ENCODE measurements at places on chromosomes 13 and 19.

- DNase-seq = peak; percentile 81
Observed at GRCh38 chr19:54209811-54210494, 9.3 kb downstream of the RPS9 start.

DNA sequence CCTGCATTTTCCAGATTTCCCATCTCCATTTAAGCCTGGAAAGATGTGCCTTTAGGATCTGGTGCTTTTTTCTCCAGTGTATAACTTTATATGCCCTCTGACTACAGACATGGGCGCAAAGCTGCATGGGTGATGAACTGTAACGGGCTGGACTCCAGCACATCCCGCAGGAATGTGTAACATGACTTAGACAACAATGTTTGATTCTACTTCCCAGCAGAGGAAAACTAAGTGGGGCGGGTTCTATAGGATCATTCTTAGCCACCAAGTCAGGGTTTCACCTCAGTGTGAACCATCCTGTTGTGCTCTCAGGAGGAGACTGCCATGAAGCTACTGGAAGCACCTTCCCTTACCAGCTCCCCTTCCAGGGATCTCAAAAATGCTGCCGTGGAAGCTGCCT, 93.2 kb upstream of the SERP2 start:
- no peak for DNase-seq

DNA sequence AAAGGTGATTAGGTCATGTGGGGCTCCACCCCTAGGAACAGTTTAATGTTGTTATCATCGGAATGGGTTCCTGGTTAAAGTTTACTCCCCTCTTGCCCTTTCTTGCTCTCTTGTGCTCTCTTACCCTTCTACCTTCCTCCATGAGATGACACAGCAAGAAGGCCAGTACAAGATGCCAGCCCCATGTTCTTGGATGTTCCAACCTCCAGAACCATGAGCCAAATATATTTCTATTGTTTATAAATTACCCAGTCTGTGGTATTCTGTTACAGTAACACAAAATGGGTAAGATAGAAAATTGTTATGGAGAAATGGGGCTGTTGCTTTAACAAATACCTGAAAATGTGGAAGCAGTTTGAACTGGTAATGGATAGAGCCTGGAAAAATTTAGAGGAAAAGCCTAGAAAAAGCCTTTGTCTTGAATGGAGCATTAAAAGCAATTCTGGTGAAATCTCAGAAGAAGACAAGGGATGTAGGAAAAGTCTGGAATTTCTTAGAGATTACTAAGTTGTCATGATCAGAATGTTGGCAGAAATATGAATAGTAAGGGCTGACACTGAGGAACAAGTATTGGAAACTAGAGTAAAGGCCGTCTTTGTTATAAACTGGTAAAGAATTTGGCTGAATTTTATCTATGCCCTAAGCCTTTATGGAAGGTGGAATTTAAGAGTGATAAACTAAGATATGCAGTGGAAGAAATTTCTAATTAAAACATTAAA, 53.5 kb upstream of the TSC22D1 start:
- DNase-seq = no peak

DNA sequence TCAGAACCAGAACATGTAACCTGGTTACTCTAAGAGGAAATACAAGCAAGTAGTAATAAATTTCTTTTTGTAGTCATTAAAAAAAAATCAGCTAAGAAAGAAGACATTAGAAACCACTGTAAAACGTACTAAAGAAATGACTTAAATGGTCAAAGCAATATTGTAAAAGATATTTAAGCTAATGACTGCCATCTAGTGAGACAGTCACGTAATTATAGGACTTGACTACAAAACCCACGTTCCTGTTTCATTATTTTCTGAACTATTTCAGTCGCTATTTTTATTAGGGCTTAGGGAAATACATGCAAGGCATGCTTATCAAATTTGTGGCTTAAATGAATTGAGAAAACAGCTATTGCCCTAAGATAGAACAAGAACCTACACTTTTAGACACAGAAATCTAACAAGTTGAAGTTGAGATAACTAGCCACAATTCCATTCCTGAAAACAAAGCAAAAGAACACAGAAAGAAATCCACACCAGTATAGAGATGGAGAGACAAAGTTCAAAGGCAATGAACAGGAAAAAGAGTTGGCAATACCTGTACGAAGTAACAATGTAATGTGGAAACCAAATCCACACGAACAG, 17.9 kb downstream of the ALG5 start:
- peak; percentile 16 for DNase-seq

GRCh38 chr13:98835156-98835555, 82.7 kb upstream of the SLC15A1 start:
- DNase-seq = no peak

GRCh38 chr19:29737461-29738000, 22.5 kb upstream of the C19orf12 start:
- DNase-seq = no peak

DNA sequence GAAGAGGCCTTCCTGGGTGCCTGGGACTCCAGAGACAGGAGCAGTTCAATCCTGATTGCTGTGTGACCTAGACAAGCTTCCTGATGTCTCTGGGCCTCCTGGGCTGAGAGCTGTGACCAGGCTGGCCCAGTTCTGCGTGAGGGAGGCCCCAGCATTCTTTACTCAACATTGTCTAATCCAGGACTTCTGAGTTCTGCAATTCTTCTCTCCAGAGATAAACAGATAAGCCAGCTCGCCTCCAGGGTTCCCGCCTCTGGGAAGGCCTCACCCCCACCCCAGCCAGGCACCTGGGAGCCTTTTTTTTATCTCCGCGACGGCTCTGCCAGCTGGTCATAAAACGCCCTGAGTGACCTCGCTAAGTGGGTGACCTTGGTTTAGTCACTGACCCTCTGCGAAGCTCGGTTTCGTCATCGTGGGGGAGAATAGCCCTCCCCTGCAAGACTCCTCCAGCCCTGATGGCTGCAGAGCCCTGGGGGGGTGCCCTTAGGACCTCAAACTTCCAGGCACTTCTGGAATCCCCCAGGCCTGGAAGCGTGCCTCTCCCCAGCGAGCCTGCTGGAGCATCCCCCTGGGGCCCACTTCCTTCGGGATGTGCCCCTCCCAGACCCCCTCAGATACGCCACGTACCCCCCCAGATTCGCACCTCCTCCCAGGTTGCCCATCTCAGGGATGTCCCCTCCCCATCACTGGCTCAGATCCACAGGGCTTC, 1.9 kb downstream of the SULT2B1 start:
- DNase-seq = no peak

DNA sequence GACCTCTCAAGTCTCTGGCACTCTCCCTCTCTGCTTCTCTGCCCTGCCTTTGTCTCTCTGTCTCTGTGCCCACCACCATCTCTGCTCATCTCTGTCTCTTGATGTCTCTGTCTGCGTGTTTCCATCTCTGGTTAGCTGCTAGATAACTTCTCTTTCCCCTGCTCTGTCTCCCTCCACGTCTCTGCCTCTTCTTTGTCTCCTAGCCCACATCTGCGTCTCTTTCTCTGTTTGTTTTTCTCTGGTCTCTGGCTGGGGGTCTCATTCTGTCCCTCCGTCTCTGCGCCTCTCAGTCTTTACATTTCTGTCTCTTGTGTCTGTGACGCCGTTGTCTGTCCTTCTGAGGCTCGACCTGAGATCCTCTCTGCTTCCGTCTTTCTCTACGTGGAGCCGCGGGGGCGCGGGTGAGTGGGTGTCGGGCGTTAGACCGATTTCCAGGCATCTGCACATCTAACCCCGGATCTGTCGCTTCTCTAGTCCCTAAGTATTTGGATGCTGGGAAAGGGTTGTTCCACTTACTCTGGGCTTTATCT, 386 bp downstream of the GIPR start:
- DNase-seq = no peak

GRCh38 chr13:41452462-41452861, 4.9 kb upstream of the RGCC start:
- DNase-seq = no peak

- no peak for DNase-seq
Observed at GRCh38 chr13:21014502-21015170, 46.8 kb downstream of the LATS2 start.

DNA sequence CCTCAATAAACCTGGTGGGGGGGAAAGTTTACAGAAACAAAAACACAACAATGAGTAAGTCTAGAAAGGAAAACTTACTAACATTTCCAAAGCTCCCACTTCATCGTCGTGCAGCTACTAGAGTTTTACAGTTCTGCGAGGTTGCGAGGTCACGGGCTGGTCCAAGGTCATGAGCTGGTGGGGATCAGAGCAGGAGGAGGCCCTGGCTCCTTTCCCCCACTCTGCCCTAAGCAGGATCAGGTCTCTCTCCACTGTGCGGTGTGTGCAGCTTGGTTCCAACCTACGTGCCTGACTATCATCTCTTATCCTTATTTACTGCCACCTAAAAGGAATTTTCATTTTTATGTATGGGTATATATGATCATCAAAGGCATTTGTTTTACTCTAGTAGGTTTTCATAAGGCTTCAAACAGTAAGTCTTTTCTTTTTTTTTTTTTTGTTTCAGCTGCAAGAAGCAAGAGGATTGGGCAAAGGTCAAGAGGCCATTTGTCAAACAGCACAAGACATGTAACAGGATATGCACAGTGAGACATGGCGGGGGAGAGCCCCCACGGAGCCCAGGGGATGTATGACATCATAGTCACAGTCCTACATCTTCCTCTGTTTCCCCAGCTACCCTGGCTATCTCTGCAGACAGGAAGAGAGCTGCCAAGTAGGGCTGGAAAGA, 76.6 kb upstream of the POMP start:
- no peak for DNase-seq

GRCh38 chr19:45423033-45423588, 606 bp downstream of the ERCC1 start:
- no peak for DNase-seq

DNA sequence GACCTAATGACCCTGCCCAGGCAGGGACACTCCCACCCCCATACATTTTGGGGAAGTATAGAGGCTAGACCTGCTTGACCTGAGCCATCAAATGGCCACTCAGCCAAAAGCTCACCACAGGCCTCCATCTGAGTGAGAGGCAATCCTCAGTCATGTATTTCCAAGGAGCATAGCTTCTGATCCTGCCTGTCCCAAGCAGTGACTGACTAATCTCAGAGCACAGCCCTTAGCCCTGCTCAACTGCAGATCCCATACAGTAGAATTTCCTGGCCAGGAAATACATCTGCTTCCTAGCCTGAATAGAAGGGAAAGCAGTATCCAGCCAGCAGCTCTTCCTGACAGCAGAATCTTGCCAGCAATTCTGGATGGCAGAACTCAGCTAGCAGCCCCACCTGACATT, 880.6 kb upstream of the GPC6 start:
- no peak for DNase-seq

- DNase-seq = no peak
Observed at GRCh38 chr13:48369988-48370387, 42.9 kb downstream of the LPAR6 start.

DNA sequence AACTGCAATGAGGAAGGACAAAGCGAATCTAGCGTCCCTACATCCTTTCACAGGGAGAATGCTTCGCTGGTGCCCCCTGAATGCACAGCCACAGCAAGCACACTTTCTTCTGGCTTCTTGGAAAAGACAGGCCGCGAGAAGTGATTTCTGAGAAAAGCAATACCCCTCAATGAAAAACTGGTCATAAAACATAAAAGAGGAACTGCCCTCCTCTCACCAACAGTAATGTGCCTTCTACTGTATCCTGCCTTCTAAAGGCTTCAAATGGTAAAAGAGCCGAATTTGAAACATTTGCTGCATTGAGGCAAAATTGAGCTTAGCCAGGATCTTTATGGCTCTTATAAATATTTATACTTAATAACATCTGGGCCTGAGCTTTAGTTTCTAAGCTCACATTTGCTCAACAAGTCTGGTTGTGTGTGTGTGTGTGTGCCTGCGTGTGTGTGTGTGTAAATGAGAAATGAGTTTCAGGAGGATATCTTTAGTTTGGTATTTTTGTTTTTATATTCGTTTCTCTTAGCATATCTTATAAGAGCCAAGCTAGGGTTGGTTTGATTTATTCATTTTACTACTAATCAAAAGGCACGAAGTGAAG, 246.1 kb upstream of the MAB21L1 start:
- DNase-seq = no peak

- DNase-seq = no peak
Observed at GRCh38 chr13:108494991-108495645, 134.3 kb upstream of the MYO16 start.

GRCh38 chr19:22140356-22140755, 56.4 kb downstream of the ZNF676 start:
- no peak for DNase-seq

GRCh38 chr13:32059511-32059984, 28.0 kb downstream of the FRY start:
- DNase-seq = no peak

- DNase-seq = no peak
Observed at GRCh38 chr19:4970558-4971423, 1.9 kb downstream of the KDM4B start.

- DNase-seq = no peak
Observed at GRCh38 chr13:94234738-94235137, 244.7 kb downstream of the DCT start.

DNA sequence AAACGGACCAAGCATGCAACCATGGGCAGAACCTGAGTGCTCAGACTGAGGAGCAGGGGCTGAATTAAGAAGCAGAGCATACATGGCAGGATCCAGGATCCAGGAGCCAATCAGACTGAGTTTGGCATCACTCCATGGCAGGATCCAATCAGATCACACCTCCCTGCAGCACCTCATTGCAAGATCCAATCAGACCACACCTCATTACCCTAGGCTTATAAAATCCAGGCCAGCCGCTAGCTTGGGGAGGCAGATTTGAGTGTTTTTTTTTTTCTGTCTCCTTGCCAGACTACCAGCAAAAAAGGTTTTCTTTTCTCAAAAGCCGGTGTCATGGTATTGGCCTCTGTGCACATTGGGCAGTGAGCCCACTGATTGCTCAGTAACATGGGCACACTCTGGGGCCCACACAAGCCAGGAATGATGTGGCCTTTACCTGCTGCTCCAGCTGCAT, 127.9 kb upstream of the GJB6 start:
- DNase-seq = no peak

- DNase-seq = no peak
Observed at GRCh38 chr13:33677215-33677614, 140.7 kb upstream of the RFC3 start.

DNA sequence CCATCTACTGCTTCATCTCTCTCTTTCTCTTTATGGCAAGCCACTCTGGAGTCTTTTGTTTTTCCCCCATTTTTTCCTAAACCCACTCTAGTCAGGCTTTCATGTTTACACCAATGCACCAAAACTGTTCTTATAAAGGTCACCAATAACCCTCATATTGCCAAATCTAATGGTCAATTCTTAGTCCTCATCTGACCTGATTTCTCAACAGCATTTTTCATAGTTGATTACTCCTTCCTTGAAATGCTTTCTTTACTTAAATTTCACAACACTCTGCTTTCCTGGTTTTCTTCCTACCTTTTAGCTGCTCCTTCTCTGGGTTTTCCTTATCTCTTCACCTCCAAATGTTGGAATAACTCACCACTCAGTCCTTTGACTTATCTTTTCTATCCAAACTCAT, 47.9 kb downstream of the MICU2 start:
- DNase-seq = no peak

- DNase-seq = no peak
Observed at GRCh38 chr19:2076526-2076944, 19.6 kb downstream of the MOB3A start.

DNA sequence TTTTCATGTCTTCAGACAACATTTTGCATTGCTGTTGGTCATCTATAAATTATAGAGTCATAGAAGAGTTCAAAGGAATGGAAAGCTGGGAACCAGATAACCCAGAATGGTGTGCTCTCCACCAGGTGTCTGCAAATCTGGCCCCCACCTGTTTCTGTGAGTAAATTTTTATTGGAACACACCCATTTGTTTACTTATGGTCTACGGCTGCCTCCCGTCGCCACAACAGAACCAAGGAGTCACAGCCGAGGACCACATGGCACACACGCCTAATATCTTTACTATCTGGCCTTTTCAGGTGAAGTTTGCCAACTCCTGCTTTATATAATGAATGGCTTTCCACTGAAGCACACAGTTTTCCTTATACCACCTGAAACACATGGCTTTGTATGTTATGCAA, 58.2 kb downstream of the EFNB2 start:
- DNase-seq = no peak
